ENCODE measurements at places on chromosomes 1 and 21. TPM values are rescaled to one million over a fixed set of nuclear protein-coding genes. Genes with fewer than 3 reads are reported as not detected.

MSH4 gene
- total RNA-seq, result 0.58 TPM

TLCD4 gene
- total RNA-seq, result 0.09 TPM

OPRD1 gene
- total RNA-seq, result not detected

HES3 gene
- not detected for total RNA-seq

TNFRSF18 gene
- 91.0 TPM for total RNA-seq

CRNN gene
- total RNA-seq, result not detected

CFHR4 gene
- total RNA-seq, result not detected

HES2 gene
- total RNA-seq, result 0.35 TPM

GRCh38 chr1:204286831-204287421 is 72.8 kb downstream of the PLEKHA6 start:
- peak; percentile 35 for DNase-seq

DNA sequence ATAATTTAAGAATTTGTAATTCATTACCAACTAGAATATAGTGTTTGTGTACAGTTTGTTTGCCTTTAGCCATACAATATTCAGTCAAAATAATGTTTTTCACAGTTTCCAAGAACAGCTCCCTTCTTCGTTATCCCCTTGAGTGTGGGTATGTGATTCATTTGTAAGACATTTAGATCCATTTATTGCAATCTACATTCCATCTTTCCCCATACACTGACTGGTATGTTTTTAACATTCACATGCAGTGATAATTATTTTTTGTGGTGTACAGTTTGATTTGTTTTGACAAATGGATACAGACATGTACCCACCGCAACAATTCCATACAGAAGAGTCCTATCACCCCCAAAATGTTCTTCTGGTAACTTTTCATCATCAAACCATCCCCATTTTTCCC is 589.1 kb upstream of the ADAMTS5 start:
- no peak for DNase-seq

- DNase-seq, result peak; percentile 78
Measured at GRCh38 chr1:21334214-21335087, 44.2 kb upstream of the ECE1 start.

DNA sequence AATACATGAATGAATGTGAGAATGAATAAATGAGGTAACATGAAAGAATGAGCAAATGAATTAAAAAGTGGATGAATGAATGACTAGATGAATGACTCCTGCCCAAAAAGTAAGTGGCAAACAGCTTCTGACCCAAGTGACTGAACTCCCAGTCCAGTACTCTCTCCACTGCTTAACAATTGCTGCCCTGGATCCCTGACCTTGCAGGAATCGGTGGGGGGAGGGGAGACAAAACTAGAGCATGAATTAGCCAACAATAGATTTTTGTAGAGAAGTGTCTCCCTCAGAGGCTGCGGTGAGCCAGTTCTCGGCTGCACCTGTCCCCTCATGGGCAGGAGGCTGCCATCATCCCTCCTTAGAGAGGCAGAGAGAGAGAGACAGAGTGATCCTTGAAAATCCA is 5.9 kb upstream of the GRIK3 start:
- DNase-seq, result no peak

GRCh38 chr1:167634435-167634834 is 4.4 kb downstream of the RCSD1 start:
- no peak for DNase-seq

GRCh38 chr1:164864161-164864560 is 305.2 kb downstream of the PBX1 start:
- DNase-seq, result no peak

DNA sequence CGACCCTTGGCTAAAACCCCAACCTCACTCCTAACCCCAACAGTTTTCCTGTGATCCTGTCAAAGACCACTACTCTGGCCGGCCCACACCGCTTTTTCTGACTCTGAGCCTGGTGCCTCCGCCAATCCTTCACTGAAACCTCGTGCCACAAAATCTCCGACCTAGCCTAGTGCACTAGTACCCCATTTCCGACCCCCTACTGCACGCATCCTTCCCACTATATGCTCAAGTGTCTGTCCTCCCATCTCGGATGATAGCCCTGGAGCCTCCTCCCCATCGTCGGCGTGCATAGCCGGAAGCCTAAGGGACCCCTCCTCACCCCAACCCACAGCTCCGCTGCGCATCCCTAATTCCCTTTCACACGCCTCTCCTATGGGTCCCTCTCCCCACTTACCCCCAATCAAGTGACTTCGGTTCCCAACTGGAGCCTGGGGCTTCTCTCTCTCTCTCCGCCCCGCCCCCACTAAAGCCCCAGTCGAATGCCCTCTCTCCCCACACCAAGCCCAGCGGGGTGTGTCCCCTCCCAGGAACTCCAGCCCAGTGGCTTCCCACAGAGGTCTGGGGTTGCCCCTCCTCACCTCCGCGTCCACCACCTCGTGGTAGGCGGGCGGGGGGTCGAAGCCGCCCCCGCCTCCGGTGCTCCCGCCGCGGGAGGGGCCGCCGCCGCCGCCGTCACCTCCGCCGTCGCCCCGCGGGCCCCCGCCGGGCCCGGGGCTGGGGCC is 791 bp downstream of the USP24 start:
- peak; percentile 68 for DNase-seq

DNA sequence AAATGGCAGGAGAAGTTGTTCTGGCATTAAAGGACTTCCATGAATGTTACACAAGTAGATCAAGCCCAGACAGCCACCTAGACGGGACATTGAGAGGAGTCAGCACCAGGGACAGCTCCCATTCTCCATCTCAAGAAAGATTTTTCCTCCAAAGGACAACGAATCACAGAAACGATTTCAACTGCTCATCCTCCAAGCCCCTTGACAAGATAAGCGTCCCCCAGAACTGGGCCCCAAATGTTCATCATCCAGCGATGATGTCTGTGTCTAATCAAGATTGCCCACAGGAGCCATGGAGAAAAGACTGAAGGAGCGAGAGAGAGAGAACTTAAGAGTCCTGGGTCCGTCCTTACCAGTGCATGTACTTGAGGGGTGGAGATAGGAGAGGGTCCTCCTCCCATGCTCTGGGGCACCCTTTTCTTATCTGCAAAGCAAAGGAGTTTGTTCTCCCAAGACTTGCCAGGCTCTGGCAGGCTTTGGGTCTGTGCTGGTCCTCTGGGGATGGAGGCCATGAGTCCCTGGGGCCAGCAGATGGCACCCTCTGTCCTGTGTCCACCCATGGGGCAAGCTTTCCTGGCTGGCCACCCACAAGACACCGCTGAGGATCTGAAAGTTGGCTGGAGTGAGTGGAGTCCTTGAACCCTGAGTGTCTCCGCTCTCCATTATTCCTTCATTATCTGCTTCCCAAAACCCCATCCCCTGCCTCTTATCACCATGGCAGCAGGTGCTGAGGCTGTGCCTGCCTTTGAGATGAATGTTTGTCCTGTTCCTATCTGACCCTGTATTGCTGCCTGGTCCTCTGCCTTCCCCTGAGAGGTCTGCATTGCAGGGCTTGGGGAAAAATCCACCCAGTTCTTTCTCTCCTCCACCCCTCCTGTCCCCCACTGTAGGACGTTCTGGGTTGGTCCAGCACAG is 164.6 kb downstream of the ACTL8 start:
- DNase-seq, result no peak

DNA sequence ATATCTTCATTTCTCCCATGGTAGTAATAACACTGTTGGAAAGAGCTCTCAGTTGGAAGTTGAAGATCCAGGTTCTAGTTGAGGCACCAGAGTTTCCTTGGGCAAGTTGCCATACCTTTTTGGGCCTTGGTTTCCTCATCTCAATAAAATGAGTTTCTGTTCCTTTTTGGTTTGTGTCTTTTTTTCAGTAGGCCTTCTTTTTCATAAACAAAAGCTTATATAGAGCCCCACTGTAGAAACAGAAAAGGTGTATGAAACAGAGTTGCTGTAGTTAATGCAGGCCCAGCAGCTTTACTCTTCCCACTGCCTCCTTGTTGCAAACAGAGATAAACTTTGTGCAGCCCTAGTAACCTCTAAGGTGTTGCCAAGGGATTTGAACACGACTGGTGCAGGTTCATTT is 41.7 kb downstream of the WNT4 start:
- DNase-seq, result no peak

DNA sequence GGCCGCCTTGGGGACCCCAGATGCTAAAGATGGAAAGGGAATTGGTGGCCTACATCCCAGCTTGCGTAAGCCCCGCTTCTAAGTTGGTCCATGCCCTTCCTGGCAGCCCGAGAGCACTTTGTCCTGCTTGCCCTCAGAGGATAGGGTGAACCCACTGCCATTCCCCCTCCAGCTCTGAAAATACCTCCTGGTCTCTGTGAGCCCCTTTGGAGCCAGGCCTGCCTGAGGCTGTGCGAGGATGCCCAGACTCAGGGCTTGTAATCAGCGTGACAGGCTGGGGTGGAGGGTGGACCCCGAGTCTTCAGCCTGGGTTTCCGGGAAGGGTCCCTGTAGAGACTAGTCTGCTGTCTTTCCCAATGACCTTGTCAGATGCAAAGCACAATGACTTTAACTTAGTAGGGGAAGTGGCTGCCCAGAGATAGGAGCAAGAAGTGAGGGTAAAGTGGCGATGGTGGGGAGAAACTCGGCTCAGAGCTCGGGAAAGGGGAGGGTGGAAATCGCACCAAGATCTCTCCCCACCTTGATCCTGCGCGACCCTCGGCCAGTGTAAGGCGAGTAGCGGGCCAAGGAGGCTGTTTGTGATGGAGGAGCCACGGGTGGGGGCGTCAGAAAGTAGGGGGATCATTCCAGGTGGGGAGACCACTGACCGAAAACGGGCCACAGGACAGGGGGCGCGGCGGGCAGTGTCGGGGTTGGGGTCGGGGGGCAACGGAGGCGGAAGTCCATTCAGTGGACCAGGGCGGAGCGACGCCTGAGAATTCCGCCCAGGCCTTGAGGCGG is 2.7 kb upstream of the HES3 start:
- DNase-seq, result no peak

GRCh38 chr1:35809114-35810095 is 1.6 kb downstream of the AGO4 start:
- no peak for DNase-seq

- DNase-seq, result no peak
Measured at GRCh38 chr1:35319988-35320713, 51.6 kb downstream of the ZMYM4 start.

- DNase-seq, result no peak
Measured at GRCh38 chr1:64550946-64551605, 81.1 kb downstream of the CACHD1 start.

- DNase-seq, result no peak
Measured at GRCh38 chr1:93827128-93827527, 51.9 kb downstream of the DNTTIP2 start.

- DNase-seq, result no peak
Measured at GRCh38 chr21:32319012-32319411, 20.4 kb downstream of the MRAP start.

DNA sequence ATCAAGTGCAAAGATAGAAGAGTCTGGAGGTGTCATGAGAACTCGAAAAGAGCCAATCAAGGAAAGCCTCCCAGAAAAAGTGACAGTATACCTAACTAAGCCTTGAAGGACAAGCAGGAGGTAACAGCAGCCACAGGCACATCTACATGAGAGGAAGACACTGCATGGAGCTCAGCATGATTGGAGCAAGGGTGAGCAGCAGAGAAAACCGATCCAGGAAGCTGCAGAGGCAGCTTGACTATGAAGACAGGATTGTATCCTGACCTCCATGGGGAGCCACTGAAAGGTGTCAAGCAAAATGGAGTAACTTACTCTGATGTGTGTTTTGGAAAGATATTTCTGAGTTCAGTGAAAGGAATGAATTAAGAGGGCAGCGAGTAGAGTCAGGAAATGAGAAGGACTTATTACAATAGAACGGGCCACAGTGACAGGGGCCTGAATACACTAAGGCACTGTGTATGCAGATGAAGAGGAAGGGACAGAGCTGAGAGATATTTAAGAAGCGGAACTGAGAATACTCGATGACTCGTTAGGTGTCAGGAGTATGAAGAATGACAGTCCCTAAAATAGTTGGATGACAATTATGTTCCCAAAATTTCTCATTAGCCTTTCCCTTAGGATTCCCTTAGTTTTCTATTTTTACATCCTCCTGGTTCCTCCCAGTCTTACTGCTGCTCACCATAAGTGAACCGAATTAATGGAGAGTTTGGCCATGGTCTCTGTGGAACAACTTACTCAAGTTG is 139.3 kb upstream of the NFIA start:
- no peak for DNase-seq

DNA sequence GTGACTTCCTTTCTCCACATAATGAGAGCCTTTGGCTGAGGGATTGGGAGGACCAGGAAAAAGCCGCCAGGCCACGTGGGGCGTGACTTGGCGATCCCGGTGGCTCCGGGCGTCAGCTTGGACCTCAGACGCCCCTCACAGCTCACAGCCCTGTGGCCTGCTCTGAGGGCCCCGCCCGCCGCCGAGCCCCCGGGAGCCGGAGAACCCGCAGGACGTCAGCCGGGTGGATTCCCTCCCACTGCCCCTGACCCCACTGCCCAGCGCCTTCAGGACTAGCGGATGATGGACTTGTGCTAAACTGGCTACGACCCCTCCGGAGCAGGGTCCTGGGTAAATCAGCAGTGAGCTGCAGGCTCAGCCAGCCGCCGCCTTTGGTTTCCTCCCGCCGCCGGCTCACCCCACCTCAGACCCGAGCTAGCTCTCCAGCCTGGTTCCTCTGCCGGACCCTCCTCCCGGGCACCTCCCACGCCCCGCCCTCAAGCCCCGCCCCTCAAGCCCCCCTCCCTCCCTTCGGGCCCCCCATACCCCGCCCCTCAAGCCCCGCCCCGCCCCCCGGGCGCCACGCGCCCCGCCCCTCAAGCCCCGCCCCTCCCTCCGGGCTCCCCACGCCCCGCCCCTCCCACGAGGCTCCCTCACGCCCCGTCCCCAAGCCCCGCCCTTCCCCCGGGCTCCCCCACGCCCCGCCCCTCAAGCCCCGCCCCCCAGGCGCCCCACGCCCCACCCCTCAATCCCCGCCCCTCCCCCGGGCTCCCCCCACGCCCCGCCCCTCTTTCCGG is 10.0 kb upstream of the FAAP20 start:
- peak; percentile 56 for DNase-seq

DNA sequence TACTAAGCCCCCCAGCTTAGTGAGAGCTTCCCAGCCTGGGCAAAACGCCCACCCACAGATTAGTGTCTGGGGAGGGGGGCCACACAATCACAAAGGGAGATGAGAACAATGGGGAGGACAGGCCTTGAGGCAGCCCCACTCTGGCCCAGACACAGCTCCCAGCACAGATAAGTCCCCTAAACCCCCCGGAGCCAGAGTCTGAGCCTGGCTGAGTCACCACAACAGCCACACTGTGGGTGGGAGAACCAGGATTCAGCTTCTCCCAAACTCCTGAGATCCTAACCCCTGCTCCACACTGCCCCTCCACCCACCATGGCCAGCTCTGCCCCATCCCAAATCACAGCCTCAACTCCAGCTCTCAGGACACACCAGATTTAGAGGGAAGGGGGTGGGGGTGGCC is 4.2 kb downstream of the NECTIN4 start:
- DNase-seq, result no peak

Measured in CD8-positive, alpha-beta memory T cell (primary cell).